ENCODE measurements at places on chromosomes 7 and 10.
A peak's percentile ranks its signal among the peaks of the same experiment; 100 is the strongest.

- no peak for DNase-seq
These were observed 31.6 kb downstream of the PHYH start for GRCh38 chr10:13268310-13268709.

GRCh38 chr7:115087437-115087836, 165.5 kb downstream of the MDFIC start:
- DNase-seq = peak; percentile 68

- DNase-seq = no peak
These were observed 118.8 kb downstream of the EBF3 start for GRCh38 chr10:129845111-129845753.

GRCh38 chr10:95837783-95838182, 70.0 kb upstream of the CC2D2B start:
- no peak for DNase-seq

DNA sequence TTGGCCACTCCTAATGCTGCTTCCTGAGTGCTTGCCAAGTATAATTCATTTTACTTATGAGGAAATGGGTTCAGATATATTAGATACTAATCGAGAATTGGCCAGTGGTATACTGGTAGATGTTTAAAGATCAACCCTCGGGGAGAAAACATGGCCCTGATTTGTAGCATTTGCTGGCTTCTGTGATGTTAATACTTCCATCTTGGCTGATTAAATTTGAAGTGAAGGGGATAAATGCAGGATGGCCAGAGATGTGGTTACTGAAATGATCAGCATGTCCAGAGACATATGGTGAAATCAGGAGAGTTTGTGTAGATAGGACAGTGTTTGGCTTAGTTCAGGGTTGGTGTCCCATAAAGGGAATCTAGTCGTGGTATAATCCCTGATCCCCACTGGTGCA, 11.2 kb downstream of the UBE2D4 start:
- DNase-seq = no peak

- DNase-seq = no peak
These were observed 8.4 kb downstream of the ALDH18A1 start for GRCh38 chr10:95648138-95648537.

- DNase-seq = no peak
These were observed 242.2 kb downstream of the ARL4A start for GRCh38 chr7:12929476-12930140.

GRCh38 chr7:329691-330281, 39.8 kb downstream of the FOXL3 start:
- DNase-seq = no peak
